ENCODE measurements at places on chromosomes 1 and 21.

DNA sequence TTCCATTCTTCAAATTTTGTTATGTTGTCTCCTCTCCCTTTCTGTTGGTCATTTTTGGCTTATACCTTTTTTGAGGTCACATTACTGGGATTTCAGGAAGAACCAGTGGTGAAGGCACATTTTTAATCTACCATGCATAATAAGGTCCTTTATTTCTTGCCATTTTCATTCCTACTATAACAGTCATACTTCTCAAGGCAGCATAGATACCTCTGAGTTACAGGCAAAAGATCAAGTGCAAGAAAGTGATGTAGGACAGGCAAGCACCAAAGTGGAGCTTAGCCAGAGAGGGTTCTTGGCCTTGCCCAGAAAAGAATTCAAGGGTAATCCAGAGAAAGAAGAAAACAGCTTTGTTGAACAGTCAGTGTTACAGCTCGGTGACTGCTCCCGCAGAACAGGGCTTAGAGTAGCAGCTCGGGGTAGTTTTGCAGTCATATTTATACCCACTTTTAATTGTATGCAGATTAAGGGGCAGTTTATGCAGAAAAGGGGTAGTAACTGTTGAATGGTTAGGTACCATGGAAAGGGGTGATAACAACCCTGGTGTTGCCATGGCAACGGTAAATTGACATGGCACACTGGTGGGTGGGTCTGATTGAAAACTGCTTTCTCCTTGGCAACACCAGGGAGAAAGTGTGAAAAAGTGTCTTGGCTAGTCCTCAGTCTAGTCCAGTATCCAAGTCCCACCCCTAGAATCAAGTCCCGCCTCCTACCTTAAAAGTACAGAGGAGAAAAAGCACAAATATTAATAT lies 39.6 kb upstream of the DOCK7 start:
- no peak for DNase-seq

GRCh38 chr21:33299181-33299752 lies 25.5 kb upstream of the IFNAR1 start:
- no peak for DNase-seq

- DNase-seq = no peak
Observed at GRCh38 chr1:78987042-78987441, 19.5 kb downstream of the ADGRL4 start.

GRCh38 chr21:46459024-46459355 lies 299 bp downstream of the DIP2A start:
- DNase-seq = no peak

- DNase-seq = no peak
Observed at GRCh38 chr1:48898894-48899293, 122.2 kb upstream of the BEND5 start.

DNA sequence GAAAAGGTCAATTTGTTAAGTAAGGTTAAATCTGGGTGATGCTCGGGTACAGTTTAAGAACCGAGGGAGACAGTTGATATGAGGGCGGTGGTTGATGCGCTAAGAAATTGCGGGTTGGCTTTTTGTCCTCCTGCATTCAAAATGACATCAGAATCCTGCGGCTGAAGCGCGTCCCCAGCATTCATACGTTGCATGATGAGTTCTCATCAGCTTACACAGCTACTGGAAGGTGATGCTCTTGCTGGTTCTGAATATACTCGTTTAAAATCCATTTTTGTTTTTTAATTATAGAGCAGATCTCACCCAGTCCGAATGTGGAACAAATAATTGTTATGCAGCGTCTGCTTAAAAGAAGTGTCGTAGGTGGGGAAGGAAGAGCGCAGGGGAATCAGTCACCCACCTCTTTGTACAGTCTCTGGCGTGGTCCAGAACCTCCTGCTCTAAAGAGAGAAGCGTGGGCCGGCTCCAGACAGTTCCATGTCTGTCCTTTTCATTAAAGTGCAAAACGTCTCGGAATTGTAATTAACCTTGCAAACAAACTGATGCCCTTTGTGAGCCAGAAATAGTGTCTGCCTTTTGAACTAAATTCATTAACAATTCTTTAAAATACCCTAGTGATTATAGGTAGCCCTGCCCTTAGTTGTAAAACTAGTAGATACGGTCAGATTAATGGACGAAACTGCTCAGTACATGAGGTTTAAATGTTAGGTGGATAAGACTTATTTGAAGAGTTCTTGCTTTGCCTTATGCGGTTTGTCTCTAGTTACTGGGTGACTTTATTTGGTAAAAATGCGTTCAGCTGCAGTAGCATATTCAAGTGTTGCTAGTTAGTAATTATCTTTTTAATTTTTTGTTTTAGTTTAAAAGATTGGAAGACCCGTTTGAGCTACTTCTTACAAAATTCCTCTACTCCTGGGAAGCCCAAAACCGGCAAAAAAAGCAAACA lies 741 bp downstream of the RGS2 start:
- peak; percentile 57 for DNase-seq

DNA sequence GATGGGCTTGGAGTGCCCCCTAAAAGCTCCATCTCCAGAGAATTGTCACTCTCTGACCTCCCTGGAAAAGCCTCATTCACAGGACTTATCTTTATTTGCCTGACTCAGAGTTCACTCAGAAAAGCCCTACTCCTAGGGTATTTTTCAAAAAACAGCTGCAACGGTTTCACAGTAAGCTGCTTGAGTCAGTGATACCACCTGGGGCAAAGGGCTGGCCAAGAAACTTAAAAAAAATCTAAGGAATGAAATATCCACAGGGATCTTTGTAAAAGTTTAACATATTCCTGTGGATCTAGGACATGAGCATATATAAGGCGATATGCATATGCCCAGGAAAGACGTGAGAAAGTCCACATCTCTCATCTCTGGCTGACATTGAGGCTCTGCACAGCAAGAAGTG lies 33.8 kb upstream of the TSPAN2 start:
- no peak for DNase-seq

GRCh38 chr1:43991200-43991475 lies 261 bp upstream of the CCDC24 start:
- DNase-seq = no peak

GRCh38 chr1:109804660-109805059 lies 40.9 kb upstream of the EPS8L3 start:
- DNase-seq = peak; percentile 30

GRCh38 chr1:2451741-2452140 lies 24.3 kb upstream of the PLCH2 start:
- no peak for DNase-seq

GRCh38 chr1:90291431-90292216 lies 296.7 kb downstream of the ZNF326 start:
- DNase-seq = no peak

DNA sequence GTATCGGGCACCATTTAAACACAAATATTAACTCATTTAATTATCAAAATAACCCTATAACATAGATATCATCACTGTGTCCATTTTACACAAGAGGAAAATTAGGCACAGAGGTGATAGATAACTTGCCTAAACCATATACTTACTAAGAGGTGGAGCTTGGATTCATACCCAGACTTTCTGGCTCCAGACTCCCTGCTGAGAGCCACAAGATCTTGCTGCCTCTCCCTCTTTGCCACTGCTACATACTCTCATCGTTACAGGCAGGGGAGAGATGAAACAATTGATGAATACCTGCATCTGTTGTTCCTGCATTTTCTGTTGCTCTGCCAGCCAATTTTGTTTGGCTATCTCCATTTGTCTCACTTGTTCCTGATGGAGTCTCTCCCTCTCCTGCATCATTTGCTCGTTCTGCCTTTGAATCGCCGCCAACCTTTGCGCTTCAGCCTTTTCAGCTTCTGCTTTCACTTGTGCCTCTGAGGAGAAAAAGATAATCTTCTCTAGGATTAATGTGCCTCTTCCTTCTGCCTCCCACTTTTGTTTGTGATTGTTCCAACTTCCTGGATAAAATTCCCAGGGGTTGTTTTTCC lies 10.6 kb downstream of the GBP5 start:
- no peak for DNase-seq

GRCh38 chr1:240464099-240464498 lies 147.9 kb downstream of the GREM2 start:
- DNase-seq = no peak

- DNase-seq = no peak
Observed at GRCh38 chr1:29259802-29260441, 23.6 kb downstream of the PTPRU start.

GRCh38 chr1:55826381-55827080 lies 611.4 kb upstream of the USP24 start:
- no peak for DNase-seq

GRCh38 chr1:243494741-243495431 lies 239.0 kb downstream of the SDCCAG8 start:
- DNase-seq = no peak

GRCh38 chr1:1144122-1144842 lies 28.4 kb upstream of the C1orf159 start:
- peak; percentile 65 for DNase-seq

DNA sequence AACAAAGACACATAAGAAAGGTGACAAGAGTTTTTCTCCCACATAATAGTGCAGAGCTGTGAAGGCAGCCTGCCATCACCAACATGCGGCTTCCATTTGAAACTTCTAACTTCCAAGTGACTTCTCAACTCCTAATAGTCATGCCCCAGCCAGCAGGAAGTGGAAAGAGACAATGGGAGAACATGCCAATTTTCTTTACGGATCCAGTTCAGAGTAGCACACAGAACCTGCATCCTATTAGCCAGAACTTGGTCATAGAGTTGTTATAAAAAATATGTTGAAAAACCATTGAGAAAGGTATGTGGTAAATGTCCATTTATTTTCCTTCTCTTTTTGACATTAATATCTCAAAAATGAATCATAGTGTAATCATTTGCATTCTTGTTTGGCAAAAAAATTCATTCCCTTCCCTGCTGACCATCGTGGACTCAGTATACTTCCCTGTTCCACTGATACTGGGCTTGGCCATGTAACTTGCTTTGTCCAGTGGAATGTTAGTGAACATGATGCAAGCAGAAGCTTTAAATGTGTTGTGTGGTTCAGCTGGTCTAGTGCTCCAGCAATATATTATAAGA lies 197.4 kb downstream of the SEC16B start:
- no peak for DNase-seq

DNA sequence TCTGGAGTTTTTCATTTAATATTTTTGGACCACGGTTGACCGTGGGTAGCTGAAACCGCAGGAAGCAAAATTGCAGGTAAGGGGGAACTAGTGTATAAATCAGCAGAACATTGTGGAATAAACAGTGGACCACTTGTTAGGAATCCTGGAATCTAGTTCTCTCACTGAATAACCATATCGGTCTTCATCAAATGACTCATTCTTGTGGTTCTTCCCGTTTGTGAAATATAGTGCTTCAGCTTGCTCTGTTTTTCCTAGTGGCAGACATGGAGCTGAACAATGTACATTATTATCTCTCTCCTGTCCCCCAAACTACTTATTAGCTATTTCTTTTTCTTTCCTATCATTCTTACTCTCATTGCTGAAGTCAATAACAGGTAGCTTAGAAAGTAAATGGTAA lies 61.9 kb downstream of the HSPA13 start:
- DNase-seq = no peak
